ENCODE measurements at places on chromosomes 7 and 10. TPM values are rescaled to one million over a fixed set of nuclear protein-coding genes. Genes with fewer than 3 reads are reported as not detected.

PRR15 gene
- polyA plus RNA-seq = 1.1 TPM

AUTS2 gene
- polyA plus RNA-seq = 8.3 TPM

C10orf62 gene
- not detected for polyA plus RNA-seq

MCM10 gene
- 0.06 TPM for polyA plus RNA-seq

SNCG gene
- 7.0 TPM for polyA plus RNA-seq

NDUFB2 gene
- polyA plus RNA-seq = 407 TPM

UNCX gene
- not detected for polyA plus RNA-seq

SUMF2 gene
- polyA plus RNA-seq = 82.7 TPM

OPALIN gene
- not detected for polyA plus RNA-seq

FAM25A gene
- not detected for polyA plus RNA-seq

SYT15 gene
- 3.3 TPM for polyA plus RNA-seq

ATE1 gene
- polyA plus RNA-seq = 8.0 TPM
